ENCODE measurements at places on chromosomes 4 and X.

GRCh38 chrX:50827996-50828395 is 14.0 kb upstream of the SHROOM4 start:
- no peak for DNase-seq

GRCh38 chr4:106048250-106048971 is 153.1 kb downstream of the NPNT start:
- DNase-seq, result no peak

DNA sequence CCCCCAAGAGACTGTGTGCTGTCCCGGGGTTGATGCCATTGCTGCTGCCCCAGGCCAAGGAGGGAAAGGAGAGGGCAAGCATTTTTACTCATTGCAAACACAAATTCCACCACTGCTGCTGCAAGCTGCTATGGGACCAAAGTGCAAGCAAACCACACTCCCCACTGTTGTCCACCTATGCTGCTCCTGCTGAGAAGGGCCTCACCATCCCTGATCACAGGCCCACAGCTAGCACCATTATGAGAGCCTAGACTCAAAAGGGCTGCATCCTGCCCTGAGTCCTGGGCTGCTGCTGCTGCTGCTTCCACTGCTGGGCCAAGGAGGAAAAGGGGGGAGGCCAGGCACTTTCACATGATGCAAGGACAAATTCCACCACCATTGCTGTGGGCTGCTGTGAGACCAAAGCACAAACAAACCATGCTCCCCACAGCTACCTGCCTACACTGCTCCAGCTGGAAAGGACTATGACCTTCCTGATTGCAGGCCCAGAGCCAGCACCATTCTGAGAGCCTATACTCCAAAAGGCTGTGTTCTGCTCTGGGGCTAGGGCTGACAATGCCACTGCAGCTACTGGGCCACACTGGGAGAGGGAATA is 218.2 kb upstream of the ZCCHC13 start:
- no peak for DNase-seq

DNA sequence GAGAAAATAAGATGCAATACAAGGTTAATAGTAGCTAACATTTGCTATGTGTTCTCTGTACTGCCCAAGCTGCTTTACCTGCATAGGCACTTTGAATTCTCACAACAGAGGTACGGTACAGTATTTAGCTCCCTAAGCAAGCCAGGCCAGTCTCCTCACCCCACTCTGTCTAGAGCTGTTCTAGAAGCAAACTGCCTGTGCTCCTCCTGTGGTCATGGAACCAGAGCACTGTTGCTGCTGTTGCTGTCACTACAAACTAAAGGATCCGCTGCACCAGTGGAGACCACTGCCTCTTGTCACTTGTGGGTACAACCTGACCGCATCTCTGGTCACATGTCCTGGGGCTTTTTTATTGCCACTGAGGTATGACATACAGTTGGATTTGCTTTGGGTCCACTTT is 19.6 kb downstream of the ZNF330 start:
- no peak for DNase-seq

GRCh38 chr4:24042094-24042493 is 152.2 kb upstream of the PPARGC1A start:
- DNase-seq, result no peak

- DNase-seq, result no peak
Measured at GRCh38 chr4:76960014-76960413, 10.5 kb downstream of the SEPTIN11 start.

- no peak for DNase-seq
Measured at GRCh38 chr4:189420572-189420971, 520.1 kb upstream of the FRG1 start.

GRCh38 chrX:65720381-65720964 is 53.0 kb downstream of the MSN start:
- DNase-seq, result no peak

GRCh38 chr4:32169841-32170240 is 1449.7 kb downstream of the PCDH7 start:
- DNase-seq, result no peak
